ENCODE measurements at places on chromosomes 13 and 19.

- no peak for DNase-seq
Observed at GRCh38 chr13:79519255-79519654, 38.3 kb downstream of the NDFIP2 start.

- no peak for DNase-seq
Observed at GRCh38 chr13:98184792-98185191, 7.7 kb upstream of the RNF113B start.

DNA sequence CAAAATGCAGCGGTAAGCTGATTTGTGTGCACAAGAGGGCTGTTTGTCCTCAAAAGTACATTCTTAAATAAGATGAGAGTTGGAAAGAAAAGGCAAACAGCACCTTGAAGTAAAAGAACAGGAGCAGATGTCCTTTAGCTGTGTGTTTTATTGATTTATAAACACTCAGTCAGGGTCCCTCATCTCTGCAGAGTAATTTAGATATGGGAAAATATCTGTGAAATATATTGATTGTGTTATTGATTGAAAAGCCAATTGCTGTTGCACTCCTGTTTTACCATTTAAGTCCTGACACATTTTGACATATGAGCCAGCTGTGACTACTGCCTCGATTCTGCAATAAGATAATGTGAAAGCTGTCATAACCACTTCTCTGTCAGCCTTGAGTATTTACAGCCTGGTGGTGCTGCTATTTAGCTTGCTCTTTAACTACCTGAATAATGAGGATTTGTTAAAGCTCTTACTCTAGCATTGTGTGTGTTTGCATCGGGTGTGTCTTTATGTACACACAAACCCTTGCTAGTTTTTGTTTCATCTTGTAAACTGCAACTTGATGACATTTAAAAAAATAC lies 550.1 kb downstream of the DACH1 start:
- DNase-seq = no peak

- DNase-seq = peak; percentile 72
Observed at GRCh38 chr13:34156841-34157365, 339.0 kb downstream of the RFC3 start.

- no peak for DNase-seq
Observed at GRCh38 chr19:28612275-28612769, 600.6 kb downstream of the UQCRFS1 start.

DNA sequence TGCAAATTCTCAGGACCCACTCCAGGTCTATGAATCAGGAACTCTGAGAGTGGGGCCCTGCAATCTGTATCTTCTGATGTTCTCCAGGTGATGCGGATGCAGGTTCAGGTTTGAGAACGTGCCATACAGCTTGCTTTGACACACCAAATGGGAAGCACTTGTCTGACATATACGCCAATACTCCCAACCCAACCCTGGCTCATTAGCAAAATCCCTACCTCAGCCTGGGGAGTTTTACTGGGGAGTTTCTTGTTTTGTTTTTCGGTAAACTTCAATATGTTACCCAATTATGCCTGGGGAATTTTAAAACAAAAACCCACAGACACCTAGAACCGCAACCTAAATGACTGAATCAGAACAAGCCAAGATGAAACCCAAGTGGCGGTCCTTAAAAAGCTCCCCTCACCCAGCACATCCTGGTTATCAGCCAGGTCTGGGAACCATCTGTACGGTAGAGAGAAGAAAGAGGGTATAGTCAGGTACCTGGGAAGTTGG lies 41.2 kb downstream of the ABCC4 start:
- DNase-seq = no peak

DNA sequence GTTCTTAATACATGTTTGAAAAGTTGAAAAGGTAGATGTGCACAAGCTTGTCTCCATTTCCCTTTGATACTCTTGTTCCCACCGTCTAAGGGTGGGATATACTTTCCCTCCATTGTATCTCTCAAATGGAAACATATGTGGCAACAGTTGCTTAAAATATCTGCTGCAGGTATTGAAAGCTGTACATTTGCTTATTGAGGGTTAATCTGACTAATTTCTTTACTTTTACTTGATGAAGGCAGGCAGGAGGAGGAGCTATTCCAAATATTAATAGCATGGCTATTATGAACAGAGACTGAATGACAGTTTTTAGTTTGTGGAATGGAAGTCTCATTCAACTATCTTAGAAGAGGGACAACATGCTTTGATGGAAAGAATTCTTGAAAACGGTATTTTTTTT lies 103.8 kb downstream of the SLC10A2 start:
- no peak for DNase-seq

GRCh38 chr13:107824635-107825034 lies 390.7 kb downstream of the LIG4 start:
- DNase-seq = no peak

DNA sequence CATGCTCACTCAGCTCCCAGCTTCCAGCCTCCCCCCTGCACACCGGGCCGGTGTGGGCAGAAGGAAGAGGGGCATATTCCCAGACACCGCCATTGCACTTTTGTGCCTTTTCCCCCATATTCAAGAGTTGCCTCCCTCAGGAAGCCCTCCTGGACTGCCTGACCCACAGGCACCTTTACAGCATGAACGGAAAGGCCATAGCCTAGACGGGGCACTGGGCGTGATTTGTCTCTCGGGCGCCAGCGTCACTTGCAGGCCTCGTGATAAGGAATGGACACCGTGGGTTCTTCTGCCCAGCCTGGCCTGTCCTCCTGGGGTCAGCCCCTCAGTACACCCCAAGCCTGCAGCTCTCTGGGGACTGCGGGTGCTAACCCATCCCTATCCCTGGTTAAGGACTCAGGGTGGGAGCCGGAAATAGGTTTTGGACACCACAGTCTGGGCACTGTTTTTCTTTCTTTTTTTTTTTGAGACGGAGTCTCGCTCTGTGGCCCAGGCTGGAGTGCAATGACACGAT lies 933 bp upstream of the UQCR11 start:
- no peak for DNase-seq

- no peak for DNase-seq
Observed at GRCh38 chr13:112444416-112445399, 68.6 kb downstream of the SPACA7 start.
